ENCODE measurements at places on chromosomes 4 and X. TPM values are rescaled to one million over a fixed set of nuclear protein-coding genes. Genes with fewer than 3 reads are reported as not detected.

BTC gene
- total RNA-seq = under 0.01 TPM

APBB2 gene
- total RNA-seq = 148 TPM

PDCL2 gene
- not detected for total RNA-seq

ASB9 gene
- total RNA-seq = 1.2 TPM

S100G gene
- total RNA-seq = not detected

EDA2R gene
- 9.5 TPM for total RNA-seq

CXorf65 gene
- total RNA-seq = not detected

HS6ST2 gene
- 0.42 TPM for total RNA-seq

BMX gene
- total RNA-seq = 0.30 TPM

SNCA gene
- total RNA-seq = 27.9 TPM

MECP2 gene
- 34.5 TPM for total RNA-seq

PCYT1B gene
- 0.92 TPM for total RNA-seq

TEC gene
- total RNA-seq = 0.78 TPM

EDA gene
- total RNA-seq = 0.23 TPM

All from smooth muscle cell of the umbilical artery (primary cell).